AG09309 (cell line): ENCODE measurements at places on chromosomes 3 and 15.

GRCh38 chr3:76527773-76528172, 512.1 kb upstream of the ROBO2 start:
- no peak for DNase-seq

- no peak for DNase-seq
These were observed 2.2 kb downstream of the BMF start for GRCh38 chr15:40106203-40107161.

DNA sequence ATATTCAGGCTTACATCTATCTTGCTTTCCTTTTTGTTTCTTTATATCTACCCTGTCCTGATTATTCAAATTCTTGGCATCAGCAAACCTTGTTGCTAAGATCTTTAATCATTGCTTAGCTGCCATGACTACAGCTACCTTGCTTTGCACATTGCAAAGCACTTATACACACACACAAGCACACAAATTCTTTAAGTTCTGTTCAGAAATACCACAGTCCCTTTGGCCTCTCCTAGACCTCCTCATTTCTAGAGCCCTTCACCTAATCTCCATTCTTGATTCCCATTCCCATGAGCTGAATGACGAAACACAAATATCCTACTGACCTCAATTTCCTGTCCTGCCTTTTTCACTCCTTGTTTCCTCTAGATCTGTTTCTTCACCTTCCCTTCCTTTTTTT, 409.6 kb downstream of the UNC13C start:
- no peak for DNase-seq

DNA sequence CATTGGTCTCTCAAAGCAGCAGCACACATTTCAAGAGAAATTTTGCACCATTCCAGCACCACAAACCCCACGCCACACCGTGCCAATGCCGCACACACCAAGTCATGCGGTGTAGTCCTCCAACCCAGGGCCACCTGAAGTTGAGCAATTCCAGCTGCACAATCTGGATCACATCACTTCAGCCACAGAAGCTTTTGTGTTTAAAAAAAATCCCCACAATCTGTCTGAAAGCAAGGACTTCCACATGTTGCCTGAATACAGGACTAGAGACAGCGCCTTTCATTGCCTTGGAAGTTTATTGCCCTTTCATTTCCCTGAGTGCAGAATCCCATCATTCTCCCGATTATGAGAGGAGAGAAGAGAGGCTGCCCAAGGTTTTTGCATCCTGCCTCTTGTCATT, 175.6 kb upstream of the BCL6 start:
- DNase-seq = peak; percentile 24

DNA sequence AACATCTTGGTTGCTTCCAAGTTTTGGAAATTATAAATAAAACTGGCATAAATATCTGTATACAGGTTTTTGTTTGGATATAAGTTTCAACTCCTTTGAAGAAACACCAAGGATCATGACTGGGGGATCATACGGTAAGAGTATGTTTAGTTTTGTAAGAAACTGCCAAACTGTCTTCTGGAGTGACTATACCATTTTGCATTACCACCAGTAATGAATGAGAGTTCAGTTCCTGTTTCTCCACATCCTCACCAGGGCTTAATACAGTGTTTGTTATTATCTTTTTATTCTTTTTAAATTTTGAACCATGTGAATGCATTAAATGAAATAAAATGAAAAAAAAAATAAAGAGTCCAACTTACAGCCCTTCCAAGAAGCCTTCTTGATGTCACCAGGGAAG, 3.7 kb upstream of the ANKUB1 start:
- no peak for DNase-seq

GRCh38 chr15:55245059-55245458, 44.6 kb downstream of the RAB27A start:
- DNase-seq = no peak

DNA sequence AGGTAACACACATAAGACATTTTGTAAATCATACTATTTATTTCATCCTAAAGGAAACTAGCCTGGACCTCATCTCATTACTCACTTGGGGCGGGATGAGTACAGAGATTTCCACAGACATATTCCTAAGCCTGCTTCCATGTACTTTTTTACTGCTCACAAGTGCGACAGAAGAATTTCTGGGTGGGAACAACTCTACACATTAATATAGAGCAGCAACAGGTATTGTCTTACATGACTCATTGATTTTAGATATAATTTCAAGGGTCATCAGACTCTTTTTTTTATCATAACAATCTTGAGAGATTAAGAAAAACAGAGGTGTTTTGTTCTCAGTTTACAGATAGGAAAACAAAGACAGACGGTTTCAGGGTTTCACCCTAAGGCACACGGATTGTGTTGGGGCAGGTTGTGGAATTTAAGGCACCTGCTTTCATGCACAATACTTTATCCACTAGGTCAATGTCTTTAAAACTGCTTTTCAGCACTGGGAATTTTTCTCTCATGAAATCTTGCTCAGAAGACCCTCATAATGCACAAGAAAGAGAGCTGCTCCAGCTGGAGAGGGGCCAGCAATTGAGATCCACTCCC, 186.7 kb upstream of the CDIN1 start:
- no peak for DNase-seq

DNA sequence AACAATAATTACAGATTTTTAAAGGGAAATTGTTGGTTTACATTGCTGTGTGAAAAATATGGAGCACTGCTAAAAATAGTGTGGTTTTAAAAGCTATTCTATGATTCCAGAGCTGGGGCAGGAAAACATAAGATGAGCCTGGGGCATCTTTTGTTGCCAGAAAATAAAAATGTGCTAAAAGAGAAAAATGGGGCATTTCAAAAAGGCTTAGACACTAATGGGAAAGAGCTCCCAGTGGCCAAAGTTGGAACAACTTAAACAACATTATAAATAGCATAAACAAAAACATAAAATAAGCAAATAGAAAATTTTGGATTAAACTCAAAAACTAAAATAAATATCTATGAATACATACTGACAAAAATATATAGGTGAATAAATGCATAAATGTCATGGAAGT, 478.9 kb downstream of the NLGN1 start:
- no peak for DNase-seq

GRCh38 chr3:100715176-100715575, 5.9 kb downstream of the TFG start:
- DNase-seq = no peak

DNA sequence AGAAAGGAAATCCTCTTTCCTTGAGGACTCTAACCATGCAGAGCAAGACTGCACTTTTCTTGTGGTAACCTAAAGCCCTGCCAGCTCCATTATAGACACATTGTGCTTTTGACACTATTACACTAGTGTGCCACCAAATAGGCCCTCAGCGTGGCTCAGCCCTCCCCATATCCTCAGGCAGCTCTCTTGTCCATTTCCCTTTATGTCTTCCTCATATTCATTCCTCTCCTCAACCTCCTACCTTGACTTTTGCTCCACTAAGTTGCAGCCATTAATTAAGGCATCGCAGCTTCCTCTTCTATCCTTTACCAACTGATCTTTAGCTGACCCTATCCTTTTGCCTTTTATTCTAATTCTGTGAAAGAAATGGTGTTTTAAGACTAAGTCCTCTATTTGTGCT, 3.7 kb downstream of the ATG7 start:
- DNase-seq = no peak

- no peak for DNase-seq
These were observed 257.0 kb downstream of the LSAMP start for GRCh38 chr3:116188231-116188785.

- DNase-seq = no peak
These were observed 7.8 kb downstream of the DCBLD2 start for GRCh38 chr3:98893740-98894139.

GRCh38 chr3:190338717-190339116, 16.5 kb upstream of the CLDN1 start:
- no peak for DNase-seq

DNA sequence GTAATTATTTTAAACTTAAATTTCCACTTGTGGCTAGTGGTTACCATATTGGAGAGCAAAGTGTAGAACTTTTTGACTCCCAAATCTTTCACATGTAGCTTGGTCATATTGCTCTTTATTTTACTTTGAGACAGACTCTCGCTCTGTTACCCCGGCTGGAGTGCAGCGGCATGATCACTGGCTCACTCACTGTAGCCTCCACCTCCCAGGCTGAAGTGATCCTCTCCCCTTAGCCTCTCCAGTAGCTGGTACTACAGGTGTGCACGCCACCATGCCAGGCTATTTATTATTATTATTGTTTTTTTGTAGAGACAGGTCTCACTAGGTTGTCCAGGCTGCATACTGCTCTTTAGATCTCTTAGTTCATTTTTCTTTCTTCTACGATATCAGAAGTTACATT, 3.9 kb downstream of the FNDC3B start:
- DNase-seq = no peak

GRCh38 chr3:62554264-62554799, 181.0 kb upstream of the FEZF2 start:
- no peak for DNase-seq

DNA sequence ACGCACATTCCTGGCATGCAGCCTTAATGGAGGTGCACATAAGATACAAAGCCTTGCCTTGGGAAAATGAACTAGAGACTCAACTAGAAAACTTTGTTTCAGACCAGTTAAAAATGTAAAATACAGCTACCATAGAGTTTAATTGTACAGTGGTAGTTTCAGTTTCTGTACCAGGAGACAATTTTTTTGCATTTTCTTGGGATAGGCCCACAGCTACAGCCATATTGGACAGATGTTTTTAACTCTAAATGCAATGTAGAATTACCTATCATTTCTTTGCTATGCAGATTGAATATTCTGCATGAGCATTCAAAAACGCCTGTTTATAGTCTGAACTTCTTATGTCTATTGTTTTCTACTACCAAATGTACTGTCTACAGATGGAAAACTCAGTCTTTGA, 20.3 kb downstream of the DAZL start:
- DNase-seq = no peak

DNA sequence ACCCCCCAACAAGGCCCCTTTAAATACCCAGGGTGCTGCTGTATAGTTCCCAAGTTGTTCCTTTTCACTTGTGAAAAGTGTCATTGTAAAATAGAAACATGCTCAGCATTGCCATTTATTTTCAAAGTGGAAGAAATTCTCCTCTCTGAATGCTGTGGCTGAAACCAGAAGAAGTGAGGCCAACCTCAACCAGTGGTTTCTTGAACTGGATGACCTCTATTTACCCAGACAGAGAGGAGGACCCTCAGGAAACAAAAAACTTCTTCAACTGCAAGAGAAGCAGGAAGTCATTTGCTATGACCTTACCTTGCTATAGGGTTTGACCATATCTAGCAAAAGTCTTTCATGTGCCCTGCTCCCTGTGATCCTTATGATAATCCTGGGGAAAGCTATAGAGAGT, 209.7 kb upstream of the RARB start:
- no peak for DNase-seq

DNA sequence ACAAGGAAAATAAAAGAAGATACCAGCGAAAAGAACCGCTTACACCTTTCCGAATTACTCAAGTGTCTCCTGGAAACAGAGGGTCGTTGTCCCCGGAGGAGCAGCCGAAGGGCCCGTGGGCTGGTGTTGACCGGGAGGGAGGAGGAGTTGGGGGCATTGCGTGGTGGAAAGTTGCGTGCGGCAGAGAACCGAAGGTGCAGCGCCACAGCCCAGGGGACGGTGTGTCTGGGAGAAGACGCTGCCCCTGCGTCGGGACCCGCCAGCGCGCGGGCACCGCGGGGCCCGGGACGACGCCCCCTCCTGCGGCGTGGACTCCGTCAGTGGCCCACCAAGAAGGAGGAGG, 325 bp downstream of the ALCAM start:
- no peak for DNase-seq

- no peak for DNase-seq
These were observed 14.7 kb upstream of the SYNM start for GRCh38 chr15:99090011-99090699.

GRCh38 chr15:33115191-33115861, 79.2 kb downstream of the FMN1 start:
- DNase-seq = no peak

GRCh38 chr3:56899078-56899477, 97.3 kb upstream of the ARHGEF3 start:
- DNase-seq = no peak

GRCh38 chr3:15645740-15646501, 44.4 kb downstream of the BTD start:
- peak; percentile 88 for DNase-seq

GRCh38 chr3:115912372-115912771, 289.1 kb downstream of the GAP43 start:
- no peak for DNase-seq

- DNase-seq = no peak
These were observed 48.7 kb upstream of the SKOR1 start for GRCh38 chr15:67776600-67776999.

DNA sequence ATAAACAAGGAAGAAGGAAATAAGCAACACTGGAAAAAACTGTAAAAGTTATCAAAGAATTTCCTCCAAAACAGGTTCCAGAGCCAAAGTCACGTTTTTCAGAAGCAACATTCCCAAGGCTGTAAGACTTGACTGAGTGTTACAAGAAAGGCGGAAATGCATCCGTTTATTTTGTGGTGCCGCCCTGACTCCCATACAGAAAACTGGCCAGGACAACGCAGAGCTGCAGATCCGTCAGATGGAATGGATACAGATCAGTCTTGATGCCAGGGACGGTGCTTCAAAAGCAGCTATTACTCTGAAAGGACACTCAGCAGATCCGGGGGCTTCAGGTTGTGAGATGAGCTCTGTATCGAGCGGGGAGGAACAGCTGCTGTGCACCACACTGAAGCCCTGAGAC, 83.4 kb downstream of the GABRG3 start:
- DNase-seq = no peak

- peak; percentile 42 for DNase-seq
These were observed 45.9 kb downstream of the CGNL1 start for GRCh38 chr15:57422113-57422754.

DNA sequence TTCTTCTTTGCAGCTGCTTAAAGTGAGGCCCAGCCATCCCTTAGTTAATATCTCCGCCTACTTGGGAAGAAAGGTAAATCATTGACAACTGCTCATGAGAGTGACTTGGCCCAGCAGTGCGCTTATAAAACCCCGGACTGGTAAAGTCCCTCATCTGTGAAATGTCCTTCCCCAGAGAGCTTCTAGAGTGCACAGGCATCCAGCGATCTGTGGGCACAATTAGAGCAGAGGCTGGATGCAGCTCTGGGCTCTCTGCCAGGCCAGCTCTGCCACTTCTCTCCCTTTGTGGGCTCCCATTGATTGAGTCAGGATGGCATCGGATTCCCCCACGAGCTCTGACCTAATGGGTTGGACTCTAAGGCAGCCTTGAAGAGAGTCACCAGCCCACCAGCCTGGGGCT, 219.0 kb upstream of the LINGO1 start:
- no peak for DNase-seq

DNA sequence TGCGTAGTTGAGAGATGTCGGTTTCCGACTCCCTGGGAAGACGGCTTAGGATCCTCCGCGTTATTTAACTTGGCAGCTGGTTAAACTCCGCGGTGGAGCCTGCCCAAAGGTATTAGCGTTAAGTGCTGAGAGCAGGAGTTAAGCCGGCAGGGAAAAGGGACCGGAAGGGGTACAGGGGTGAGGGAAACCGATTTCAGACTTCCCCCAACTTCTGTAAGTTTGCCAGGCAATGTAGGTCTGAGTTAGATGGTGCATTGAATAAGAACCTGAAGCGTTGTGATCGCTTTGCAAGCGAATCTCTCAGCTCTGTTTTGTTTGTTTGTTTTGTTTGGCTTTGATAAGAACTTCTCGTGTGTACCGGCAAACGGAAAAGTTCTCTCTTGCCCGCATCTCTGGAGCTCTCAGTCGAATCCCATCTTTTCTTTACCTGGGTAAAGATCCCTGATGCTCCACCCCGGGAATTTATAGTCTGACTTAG, 6.0 kb upstream of the FEZF2 start:
- DNase-seq = no peak
